Activated CD4-positive, alpha-beta T cell treated with anti-CD3 and anti-CD28 coated beads, Interleukin-2, amount 10 ng/mL, durations not matched to agents 7 days and 5 days (primary cell): ENCODE measurements at places on chromosomes 2 and 18. TPM values are rescaled to one million over a fixed set of nuclear protein-coding genes. Genes with fewer than 3 reads are reported as not detected.

The DYNAP gene
- not detected for total RNA-seq

The DLGAP1 gene
- total RNA-seq: 0.10 TPM

The CYP27C1 gene
- total RNA-seq: not detected

- H3K4me3 ChIP-seq: no peak overlapping the region
- no peak for DNase-seq
- H3K27ac ChIP-seq: no peak overlapping the region
- H3K27me3 ChIP-seq: no peaks in the 10 kb centered on the region
- no peaks in the 10 kb centered on the region for H3K36me3 ChIP-seq
Observed at GRCh38 chr18:79543861-79544385, 135.7 kb upstream of the CTDP1 start.

DNA sequence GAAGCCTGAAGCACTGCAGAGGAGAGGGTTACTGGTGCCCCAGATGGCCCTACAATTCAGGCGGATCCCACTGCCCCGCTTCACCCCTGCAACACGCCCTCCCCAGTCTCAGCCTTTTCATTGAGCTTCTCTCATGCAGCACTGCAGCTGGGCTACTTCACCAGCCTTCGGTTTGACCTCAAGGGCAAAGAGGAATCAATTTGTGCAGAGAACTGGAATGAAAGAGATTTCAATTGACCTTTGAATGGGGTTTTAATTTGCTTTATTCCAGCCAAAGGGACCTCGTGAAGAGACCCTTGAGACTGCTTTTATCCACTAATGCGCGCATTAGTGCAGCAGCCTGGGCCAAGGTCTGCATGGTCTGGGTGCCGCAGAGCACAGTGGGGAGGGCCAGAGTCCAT is 8.8 kb upstream of the POMC start:
- no peaks in the 10 kb centered on the region for H3K36me3 ChIP-seq
- no peak for DNase-seq
- H3K27ac ChIP-seq: no peak overlapping the region
- H3K4me3 ChIP-seq: no peak overlapping the region
- H3K4me1 ChIP-seq: peaks cover 5% of the 10 kb centered on the region
